ENCODE measurements at places on chromosomes 1 and 21.

GRCh38 chr1:161739865-161740566, 9.6 kb upstream of the DUSP12 start:
- no peak for DNase-seq

DNA sequence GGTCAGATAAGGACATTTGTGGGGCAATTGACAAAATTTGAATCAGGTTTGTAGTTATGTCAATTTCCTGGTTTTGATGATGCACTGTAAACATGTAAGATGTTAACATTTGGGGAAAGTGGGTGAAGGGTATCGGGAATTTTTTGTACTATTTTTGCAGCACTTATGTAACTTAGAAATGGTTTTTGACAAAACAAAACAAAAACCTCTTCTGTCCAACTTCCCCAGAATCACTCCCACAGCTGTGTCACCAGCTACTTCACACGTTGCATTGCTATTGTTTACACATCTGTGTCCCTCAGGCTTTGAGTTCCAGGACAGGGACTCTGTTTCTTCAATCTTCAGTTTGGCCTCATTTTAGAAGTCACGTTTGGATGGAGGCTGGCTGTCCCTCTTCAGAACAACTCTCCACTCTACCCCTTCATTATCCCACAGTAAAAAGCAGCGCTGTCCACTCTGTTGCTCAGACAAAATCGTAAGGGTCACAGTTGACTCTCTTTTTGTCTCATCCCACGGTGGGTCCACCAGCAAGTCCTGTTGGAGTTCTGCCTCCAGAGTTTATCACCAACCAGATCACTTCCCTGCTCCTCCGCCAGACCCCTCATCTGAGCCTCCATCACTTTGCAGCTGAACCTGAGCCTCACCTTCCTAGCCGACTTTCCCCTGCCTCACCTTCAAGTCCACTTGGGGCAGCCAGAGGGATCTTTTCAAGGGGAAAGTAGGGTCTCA, 63.2 kb downstream of the NENF start:
- DNase-seq: no peak

DNA sequence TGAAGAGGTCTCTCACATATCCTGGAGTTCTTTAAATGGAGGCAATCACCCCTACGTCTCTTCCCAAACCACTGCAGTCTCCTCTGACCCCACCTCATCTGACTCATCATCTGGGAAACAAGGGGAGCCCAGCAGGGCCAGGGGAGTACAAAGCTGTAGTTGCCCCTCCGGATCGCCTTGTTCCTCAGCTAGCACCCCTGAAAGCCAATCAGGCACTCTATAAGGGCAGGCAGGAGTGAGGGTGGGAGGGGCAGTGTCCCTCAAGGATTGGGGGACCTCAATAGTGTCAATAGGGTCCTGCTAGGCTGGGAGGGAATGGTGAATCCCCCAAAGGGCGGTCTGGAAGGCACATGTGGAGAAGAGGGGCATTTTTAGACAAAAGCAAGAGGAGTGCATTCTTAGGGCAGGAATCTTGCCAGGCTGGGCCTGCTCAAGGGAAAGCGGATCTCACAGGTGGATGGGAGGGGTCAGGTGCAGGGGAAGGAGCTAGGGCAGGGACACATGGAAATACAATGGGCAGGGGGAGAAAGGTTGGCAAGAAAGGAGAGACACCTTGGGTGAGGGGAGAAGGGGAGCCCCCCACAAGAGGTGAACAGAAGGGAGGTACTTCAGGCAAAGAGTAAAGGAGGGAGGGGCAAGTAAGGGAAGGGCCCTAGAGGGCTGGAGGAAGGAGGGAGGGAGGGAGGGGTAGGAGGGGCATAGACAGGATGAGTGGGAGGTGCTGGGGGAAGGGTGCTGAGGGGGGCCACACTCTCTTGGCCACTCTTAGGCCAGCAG, 5.8 kb downstream of the SHISA4 start:
- no peak for DNase-seq

GRCh38 chr1:103416681-103417286, 108.7 kb upstream of the RNPC3 start:
- DNase-seq: no peak

DNA sequence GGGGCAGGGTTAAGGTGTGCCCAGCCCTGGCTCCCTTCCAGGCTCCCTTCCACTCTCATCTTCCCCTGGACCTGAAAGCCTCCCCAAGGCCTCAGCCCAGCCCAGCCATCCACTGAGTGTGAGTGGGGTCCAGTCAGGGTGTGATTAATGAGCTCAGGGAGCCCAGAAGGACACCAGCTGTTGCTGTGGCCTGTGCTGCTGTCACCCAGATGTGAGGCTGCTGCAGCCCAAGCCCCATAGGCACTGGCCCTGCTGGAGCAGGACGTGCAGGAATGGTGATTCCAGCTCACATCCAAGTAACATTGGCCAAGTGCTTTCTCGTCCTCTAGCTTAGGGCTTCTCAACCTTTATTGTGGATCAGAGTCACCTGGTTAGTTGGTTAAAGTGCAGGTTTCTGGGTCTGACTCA, 77.6 kb downstream of the EPHB2 start:
- DNase-seq: no peak

DNA sequence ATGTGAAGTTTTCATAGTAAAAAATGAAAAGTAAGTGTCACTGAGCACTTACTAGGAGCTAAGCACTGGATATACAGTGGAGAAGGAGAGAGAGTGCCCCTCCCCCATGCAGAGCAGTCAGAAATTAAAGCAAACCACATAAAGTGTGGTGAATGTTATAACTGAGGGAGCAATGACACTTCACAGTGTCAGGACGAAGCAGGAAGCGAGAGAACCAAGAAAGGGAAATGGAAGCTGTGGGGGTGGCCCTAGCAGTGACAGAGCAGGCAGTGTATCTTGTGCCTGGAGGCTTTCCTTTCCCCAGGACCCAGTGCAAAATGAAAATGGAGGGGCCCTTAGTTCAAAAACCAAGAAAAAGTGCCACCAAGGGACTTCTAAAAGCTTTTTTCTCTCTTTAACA, 21.5 kb upstream of the RCAN3 start:
- peak; percentile 80 for DNase-seq

DNA sequence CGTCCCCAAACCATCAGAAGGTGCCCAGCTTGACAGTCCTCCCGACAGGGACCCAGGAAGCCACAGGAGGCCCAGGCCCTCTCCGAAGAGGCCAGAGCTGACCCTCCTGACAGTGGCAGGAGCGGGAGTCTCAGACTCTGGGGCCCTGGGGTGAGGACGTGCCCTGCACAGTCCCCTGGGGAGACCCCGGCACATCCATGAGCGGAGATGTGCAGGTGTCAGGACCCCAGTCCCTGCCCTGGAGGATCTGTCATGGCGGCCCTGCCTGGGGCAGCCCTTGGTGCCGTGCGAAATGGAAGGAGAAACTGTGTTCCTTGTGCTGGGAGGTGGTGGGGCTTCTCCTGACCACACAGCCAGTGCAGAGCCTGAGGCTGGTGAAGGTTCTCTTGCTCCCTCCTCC, 55.8 kb downstream of the OBSCN start:
- DNase-seq: no peak

Measured in activated CD8-positive, alpha-beta T cell treated with anti-CD3 and anti-CD28 coated beads for 36 hours (primary cell).